ENCODE measurements at places on chromosomes 7 and 10. TPM values are rescaled to one million over a fixed set of nuclear protein-coding genes. Genes with fewer than 3 reads are reported as not detected.
A peak's percentile ranks its signal among the peaks of the same experiment; 100 is the strongest.

DNA sequence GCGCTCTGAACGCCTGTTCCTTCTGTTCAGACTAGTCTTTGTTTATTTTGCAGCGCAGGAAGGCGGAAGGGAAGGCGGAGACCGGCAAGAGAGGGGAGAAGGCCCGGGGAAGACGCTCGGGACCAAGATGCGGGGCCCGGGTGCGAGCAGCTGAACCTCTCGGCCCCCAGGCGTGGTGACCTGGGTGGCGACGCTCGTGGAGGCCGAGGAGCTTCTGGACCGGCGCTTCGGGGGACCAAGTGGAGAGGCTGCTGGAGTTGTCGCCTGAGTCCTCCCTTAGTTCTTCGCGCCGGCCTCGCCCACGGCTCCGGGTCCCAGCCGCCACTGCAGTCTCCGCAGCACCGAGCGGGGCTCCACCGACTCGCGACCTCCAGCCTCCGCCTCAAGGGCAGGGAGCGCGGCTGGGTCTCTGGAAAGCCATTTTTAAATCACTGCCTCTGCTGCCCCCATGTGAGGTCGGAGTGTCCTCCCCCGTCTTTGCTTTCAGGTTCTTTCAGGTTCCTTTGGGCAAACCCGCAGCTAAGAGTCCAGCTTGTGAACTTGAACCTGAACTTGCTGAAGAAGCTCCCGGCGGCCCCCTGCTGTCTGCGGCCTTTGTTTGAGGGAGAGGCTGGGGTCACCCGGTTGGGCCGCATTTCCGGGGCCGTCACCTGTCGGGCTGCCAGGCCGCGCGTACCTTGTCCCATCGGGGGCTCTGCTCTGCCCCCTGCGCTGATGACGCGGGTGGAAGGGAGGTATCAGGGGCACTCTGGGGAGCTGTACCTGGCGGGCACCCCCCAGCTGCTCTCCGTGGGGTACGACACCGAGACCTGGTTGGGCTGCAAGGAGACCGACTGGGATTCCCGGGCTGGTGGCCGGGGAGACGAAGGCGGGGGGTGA is 136.0 kb downstream of the KIF20B start:
- DNase-seq, result peak; percentile 52

GRCh38 chr10:75894761-75895160 is 463.3 kb downstream of the LRMDA start:
- no peak for DNase-seq

GRCh38 chr7:132351954-132352499 is 224.2 kb downstream of the PLXNA4 start:
- DNase-seq, result no peak

DNA sequence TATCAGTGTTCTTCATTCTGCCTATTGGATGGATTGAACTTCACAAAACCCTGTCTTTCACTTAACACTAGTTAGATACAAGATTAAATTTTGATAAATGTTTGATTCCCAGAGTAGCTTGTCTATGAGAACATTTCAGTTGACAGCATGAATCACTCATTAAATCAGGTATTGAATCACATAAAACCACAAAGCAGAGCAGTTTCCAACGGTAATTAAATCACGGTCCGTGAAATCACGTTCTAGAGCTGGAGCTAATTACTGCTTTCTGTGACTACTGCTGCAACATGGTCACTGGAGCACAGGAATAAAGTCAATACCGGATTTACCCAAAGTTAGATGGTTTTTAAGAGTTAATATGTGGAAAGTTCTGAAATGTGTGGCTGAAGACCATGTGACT is 257.8 kb upstream of the PCDH15 start:
- DNase-seq, result no peak

GRCh38 chr7:2870471-2870931 is 26.4 kb upstream of the GNA12 start:
- DNase-seq, result peak; percentile 62

The HGF gene
- 4.6 TPM for total RNA-seq

Measured in mucosa of descending colon (tissue), 3 donors.